ENCODE measurements at places on chromosomes 5 and 9. TPM values are rescaled to one million over a fixed set of nuclear protein-coding genes. Genes with fewer than 3 reads are reported as not detected.

- no peaks in the 10 kb centered on the region for H3K27me3 ChIP-seq
- no peaks in the 10 kb centered on the region for H3K36me3 ChIP-seq
- H3K4me1 ChIP-seq, result peaks cover 10% of the 10 kb centered on the region
Observed at GRCh38 chr5:42872865-42873264, 61.2 kb upstream of the SELENOP start.

DNA sequence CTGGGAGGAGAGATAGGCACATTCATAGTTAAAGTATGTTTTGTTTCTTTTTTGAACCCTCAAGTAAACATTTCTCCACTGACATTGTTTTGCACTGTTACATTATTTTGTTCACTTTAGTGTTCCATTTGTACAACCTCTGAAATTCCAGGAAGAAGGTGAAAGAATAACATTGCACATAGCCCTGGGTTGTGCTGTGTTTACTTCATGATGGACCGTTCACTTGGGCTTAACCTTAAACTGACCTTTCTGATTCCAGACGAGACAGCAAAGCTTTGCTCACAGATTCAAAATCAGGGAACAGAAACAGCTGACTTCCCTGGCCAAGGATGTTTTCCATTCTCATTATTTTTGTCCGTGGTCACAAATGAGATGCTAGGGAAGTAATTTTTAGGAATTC lies 42.8 kb upstream of the GDNF start:
- no peaks in the 10 kb centered on the region for H3K36me3 ChIP-seq
- H3K4me1 ChIP-seq, result no peaks in the 10 kb centered on the region

GRCh38 chr5:168714046-168714445 lies 134.9 kb upstream of the PANK3 start:
- no peaks in the 10 kb centered on the region for H3K27me3 ChIP-seq
- DNase-seq, result no peak
- H3K27ac ChIP-seq, result no peak overlapping the region
- no peaks in the 10 kb centered on the region for H3K36me3 ChIP-seq
- no peaks in the 10 kb centered on the region for H3K4me1 ChIP-seq
- H3K4me3 ChIP-seq, result no peak overlapping the region

DNA sequence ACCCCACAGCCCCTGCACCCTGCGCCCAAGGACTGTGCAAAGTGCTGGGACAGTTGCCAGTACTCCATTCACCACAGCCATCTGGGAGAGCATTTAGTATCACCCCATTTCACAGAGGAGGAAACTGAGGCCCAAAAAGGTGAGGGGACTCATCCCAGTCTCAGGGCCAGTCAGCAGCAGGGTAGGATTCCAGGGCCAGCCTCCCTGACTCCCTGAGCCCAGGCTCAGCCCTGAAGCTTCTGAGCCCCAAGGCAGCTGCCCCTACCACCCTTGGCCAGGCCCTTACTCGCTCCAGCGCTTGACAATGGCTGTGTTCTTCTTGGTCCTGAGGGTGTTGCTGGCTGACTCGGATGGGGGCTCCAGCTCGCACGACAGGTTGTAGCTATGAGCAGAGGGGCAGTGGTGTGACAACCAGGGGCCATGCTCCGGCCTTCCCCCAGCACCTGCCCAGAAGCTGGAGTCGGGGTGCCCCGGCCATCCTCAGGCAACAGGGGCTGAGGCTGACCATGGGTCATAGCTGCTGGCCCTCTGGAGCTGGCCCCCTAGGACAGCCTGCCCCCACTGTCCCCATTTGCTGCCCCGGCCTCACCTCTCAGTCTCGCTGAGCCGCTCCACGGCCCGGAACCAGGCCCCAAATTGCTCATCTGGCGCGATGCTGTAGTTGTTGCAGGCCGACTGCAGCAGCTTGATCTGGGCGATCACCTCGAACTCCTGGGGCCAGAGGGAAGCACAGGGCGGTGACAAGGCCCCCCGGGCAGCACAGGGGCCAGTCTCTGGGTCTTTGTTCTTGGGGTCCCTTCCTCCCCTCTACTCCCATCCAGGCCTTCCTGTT lies 18.6 kb downstream of the RALGDS start:
- DNase-seq, result no peak
- peaks cover 70% of the 10 kb centered on the region for H3K36me3 ChIP-seq
- H3K27me3 ChIP-seq, result no peaks in the 10 kb centered on the region
- no peak overlapping the region for H3K4me3 ChIP-seq

DNA sequence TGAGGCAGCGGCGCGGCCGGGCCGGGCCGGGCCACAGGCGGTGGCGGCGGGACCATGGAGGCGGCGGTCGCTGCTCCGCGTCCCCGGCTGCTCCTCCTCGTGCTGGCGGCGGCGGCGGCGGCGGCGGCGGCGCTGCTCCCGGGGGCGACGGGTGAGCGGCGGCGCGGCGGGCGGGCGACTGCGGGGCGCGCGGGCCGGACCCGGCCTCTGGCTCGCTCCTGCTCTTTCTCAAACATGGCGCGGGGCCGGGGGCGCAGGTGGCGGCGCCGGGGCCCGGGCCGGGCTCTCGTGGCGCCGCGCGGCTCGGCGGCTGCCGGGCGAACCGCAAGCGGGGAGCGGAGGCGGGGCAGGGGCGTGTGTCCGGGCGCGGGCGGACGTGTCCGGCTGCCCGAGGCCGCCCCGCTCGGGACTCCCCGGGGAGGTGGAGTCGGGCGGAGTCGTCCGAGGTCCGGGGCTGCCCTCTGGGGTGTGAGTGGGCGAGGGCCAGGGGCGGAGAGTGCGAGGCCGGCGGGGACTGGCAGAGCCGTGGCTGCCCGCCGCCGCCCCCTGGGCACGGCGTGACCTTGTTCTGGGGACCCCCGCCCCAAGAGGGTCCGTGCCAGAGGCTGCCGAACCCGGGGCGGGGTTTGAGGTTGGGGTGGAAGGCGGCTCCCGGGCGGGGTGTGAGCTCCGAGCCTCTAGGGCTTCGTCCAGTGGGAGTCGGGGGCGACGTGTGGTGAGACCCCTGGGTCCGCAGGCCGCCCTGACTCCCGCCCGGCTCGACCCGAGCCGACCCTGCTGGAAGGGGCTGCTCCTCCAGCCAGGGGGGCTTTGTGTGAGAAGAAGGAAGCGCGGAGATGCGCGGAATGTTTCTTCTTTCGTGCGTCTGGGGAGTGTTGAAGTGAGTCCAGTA lies 485 bp downstream of the TGFBR1 start:
- peaks cover 60% of the 10 kb centered on the region for H3K4me1 ChIP-seq
- H3K27ac ChIP-seq, result peak overlapping the region; percentile 94
- H3K27me3 ChIP-seq, result no peaks in the 10 kb centered on the region
- H3K36me3 ChIP-seq, result no peaks in the 10 kb centered on the region
- H3K4me3 ChIP-seq, result peak overlapping the region; percentile 85

- peaks cover 27% of the 10 kb centered on the region for H3K4me1 ChIP-seq
- H3K4me3 ChIP-seq, result no peak overlapping the region
- H3K27me3 ChIP-seq, result no peaks in the 10 kb centered on the region
- H3K36me3 ChIP-seq, result no peaks in the 10 kb centered on the region
Observed at GRCh38 chr9:98164912-98165311, 27.5 kb downstream of the CORO2A start.

DNA sequence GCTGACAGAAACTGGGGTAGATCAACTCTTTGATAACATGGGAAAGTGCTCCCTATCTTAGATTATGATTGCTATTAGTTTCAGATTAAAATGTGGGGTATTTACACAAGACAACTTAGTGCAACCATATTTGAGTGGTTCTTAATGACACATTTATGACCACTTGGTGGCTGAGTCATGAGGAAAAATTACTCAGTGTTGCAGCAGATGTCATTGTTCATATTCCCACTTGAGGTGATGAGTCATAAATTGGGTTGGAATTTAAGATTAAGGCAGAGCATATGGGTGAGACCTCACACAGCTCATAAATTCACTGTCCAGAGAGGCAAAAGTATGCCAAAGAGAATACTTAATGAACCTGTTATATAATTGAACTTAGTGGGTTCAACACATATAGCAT lies 408.3 kb downstream of the DMRT2 start:
- no peak overlapping the region for H3K27ac ChIP-seq
- H3K4me1 ChIP-seq, result no peaks in the 10 kb centered on the region
- H3K36me3 ChIP-seq, result no peaks in the 10 kb centered on the region
- no peak overlapping the region for H3K4me3 ChIP-seq
- no peak for DNase-seq
- H3K27me3 ChIP-seq, result no peaks in the 10 kb centered on the region

GRCh38 chr5:174311531-174312269 lies 266.2 kb downstream of the NSG2 start:
- no peak overlapping the region for H3K27ac ChIP-seq
- DNase-seq, result peak; percentile 19
- no peak overlapping the region for H3K4me3 ChIP-seq
- H3K27me3 ChIP-seq, result peaks cover 30% of the 10 kb centered on the region

GRCh38 chr5:141821430-141821925 lies 56.7 kb downstream of the PCDH1 start:
- H3K4me3 ChIP-seq, result no peak overlapping the region
- no peaks in the 10 kb centered on the region for H3K4me1 ChIP-seq

Gene ZNF483
- polyA plus RNA-seq, result not detected

Gene BTNL9
- not detected for polyA plus RNA-seq

Gene SYK
- 51.1 TPM for polyA plus RNA-seq
